Right lobe of liver (tissue), 6 donors: ENCODE measurements at places on chromosomes 12 and 14. TPM values are rescaled to one million over a fixed set of nuclear protein-coding genes. Genes with fewer than 3 reads are reported as not detected.

The PTPRQ gene
- total RNA-seq: 0.81 TPM

The MEG3 gene
- total RNA-seq: 20.8 TPM

The KRT3 gene
- not detected for total RNA-seq

The APOF gene
- 211 TPM for total RNA-seq

The SLC25A21 gene
- total RNA-seq: 0.37 TPM

The GZMB gene
- not detected for total RNA-seq

The AKAP5 gene
- total RNA-seq: 0.24 TPM

- no peak overlapping the region for H3K27ac ChIP-seq
- no peaks in the 10 kb centered on the region for H3K4me1 ChIP-seq
- no peak overlapping the region for H3K4me3 ChIP-seq
- no peak for DNase-seq
- H3K27me3 ChIP-seq: no peaks in the 10 kb centered on the region
- H3K36me3 ChIP-seq: peaks cover 20% of the 10 kb centered on the region
These were observed 17.4 kb downstream of the DDX54 start for GRCh38 chr12:113167868-113168267.

- no peaks in the 10 kb centered on the region for H3K4me1 ChIP-seq
- H3K27me3 ChIP-seq: no peaks in the 10 kb centered on the region
- no peak overlapping the region for H3K4me3 ChIP-seq
- H3K27ac ChIP-seq: no peak overlapping the region
- H3K36me3 ChIP-seq: no peaks in the 10 kb centered on the region
- DNase-seq: no peak
These were observed 116.1 kb downstream of the C12orf42 start for GRCh38 chr12:103379670-103380069.

DNA sequence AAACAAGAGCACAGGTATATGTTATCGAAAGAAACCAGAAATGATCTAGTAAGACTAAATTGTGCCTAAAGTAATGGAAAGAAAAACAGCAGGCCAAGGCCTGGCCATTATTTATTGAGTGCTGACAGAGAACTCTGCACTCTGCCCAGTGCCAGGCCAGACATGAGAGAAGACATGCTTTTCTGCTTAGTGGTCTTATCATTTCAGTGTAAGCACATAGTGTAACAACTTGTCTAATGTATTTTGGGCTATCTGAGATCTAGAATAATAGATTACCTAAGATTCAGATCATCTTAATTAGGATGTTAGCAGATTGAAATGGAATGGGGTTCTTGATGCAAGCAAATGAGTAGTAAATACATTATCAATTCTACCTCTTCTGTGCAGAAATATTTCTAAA is 278.3 kb downstream of the AKAP6 start:
- no peaks in the 10 kb centered on the region for H3K4me1 ChIP-seq
- H3K36me3 ChIP-seq: no peaks in the 10 kb centered on the region
- no peak overlapping the region for H3K4me3 ChIP-seq
- no peak overlapping the region for H3K27ac ChIP-seq
- no peaks in the 10 kb centered on the region for H3K27me3 ChIP-seq
- no peak for DNase-seq

GRCh38 chr12:44847888-44848702 is 28.0 kb downstream of the NELL2 start:
- H3K4me1 ChIP-seq: no peaks in the 10 kb centered on the region
- no peak for DNase-seq
- H3K4me3 ChIP-seq: no peak overlapping the region
- no peaks in the 10 kb centered on the region for H3K27me3 ChIP-seq
- no peak overlapping the region for H3K27ac ChIP-seq
- H3K36me3 ChIP-seq: no peaks in the 10 kb centered on the region

DNA sequence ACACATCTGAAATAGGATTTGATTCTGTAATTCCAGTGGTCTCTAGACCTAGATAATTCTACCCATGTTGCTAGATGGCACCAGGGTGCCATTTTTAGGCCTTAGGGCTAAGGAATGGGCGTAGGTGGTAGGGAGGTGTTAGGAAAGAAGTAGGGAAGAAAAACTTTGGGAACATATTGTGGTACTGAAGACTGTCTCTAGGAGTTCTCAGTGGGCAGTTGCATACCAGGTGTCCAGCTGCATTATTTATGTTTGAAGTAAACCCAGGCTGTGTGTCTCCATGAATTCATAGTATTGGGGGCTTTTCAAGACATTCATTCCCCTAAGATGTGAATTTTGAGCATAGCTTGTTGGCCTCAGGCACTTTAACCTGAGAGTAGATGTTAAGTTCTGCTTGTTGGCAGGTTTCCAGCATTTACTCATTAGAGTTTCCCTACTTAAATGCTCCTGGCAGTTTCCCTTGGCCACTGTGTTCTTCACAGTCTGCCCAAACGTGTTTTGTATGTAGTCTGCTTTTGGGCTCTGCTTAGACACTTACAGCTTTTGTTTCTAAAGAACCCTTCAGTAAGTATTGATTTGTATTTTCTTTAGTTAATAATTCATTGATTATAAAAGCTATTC is 31.5 kb upstream of the CCT2 start:
- no peak overlapping the region for H3K27ac ChIP-seq
- H3K4me1 ChIP-seq: no peaks in the 10 kb centered on the region
- H3K27me3 ChIP-seq: no peaks in the 10 kb centered on the region
- DNase-seq: no peak
- H3K36me3 ChIP-seq: no peaks in the 10 kb centered on the region

DNA sequence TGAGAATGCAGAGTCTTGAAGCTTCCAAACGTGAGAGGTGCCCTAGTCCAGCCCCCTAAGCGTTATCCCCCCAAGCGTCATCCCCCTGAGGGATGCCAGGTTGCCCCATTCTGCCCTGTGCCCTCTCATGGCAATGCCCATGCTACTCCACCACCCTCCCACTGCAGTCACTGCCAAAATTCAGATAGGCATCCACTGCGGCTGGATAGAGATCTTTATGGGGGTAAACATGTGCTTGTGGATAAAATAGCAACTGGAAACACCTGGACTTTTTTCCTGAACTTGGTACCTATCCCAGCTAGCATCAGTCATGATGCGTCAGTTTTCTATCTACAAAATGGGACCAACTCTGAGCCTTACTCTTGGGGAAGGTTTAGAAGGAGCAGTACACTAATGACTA is 92.7 kb upstream of the HOXC13 start:
- H3K4me3 ChIP-seq: no peak overlapping the region
- DNase-seq: no peak
- no peaks in the 10 kb centered on the region for H3K27me3 ChIP-seq
- H3K36me3 ChIP-seq: no peaks in the 10 kb centered on the region
- H3K27ac ChIP-seq: no peak overlapping the region

GRCh38 chr14:77097006-77097699 is 905 bp upstream of the CIPC start:
- H3K27ac ChIP-seq: peak overlapping the region; percentile 99
- H3K4me1 ChIP-seq: peaks cover 28% of the 10 kb centered on the region
- no peaks in the 10 kb centered on the region for H3K36me3 ChIP-seq
- DNase-seq: no peak

DNA sequence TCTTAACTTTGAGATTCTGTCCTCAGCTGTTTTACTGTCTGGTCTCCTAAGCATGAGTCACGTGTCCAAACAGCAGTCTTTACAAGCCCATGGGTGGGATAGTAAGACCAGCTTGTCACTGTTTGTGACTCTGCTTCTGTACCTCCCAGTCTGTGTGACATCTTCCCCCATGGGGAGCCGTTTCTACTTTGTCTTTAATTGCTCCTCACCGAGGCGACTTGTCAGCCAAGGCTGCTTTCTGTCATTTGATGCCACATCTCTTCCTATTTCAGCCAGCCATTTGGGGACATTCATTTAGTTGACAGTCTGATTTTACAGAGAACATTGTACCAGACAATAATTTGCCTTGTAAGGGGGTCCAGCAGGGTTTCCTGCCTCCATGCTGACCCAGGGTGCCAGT is 534.8 kb downstream of the NRXN3 start:
- H3K4me3 ChIP-seq: no peak overlapping the region
- no peaks in the 10 kb centered on the region for H3K4me1 ChIP-seq
- DNase-seq: no peak
- no peaks in the 10 kb centered on the region for H3K27me3 ChIP-seq
- H3K27ac ChIP-seq: no peak overlapping the region

DNA sequence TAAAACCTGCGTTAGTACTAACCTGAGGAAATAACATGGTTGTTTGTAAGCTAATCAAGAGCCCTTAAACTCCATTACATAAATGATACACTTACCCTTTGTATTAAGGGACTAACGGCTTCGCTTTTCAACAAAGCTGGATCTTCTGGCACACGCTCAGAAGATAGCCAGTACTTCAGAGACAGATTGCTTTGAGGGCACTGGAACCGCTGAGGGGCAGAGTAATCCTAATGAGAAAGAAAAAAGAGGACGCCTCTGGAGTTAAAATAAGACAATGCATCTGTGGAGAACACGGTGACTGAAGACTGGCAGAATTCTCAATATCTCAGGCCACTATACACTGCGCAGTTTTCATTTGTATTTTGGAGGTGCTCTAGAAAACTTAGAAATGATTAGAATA is 1.5 kb upstream of the KTN1 start:
- no peaks in the 10 kb centered on the region for H3K36me3 ChIP-seq
- no peak for DNase-seq
- H3K27me3 ChIP-seq: no peaks in the 10 kb centered on the region

DNA sequence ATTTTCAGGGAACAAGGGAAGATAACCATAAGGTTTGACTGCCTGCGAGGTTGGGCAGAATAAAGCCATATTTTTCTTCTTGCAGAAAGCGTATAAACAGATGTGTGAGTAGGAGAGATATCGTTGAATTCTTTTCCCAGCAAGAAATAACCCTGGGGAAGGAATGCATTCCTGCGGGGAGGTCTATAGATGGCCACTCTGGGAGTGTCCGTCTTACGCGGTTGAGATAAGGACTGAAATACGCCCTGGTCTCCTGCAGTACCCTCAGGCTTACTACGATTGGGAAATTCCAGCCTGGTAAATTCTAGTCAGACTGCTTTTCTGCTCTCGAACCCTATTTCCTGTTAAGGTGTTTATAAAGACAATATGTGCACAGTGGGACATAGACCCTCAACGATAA is 225.0 kb downstream of the LRIG3 start:
- no peaks in the 10 kb centered on the region for H3K36me3 ChIP-seq
- no peak overlapping the region for H3K4me3 ChIP-seq
- H3K4me1 ChIP-seq: no peaks in the 10 kb centered on the region
- no peak overlapping the region for H3K27ac ChIP-seq

- DNase-seq: no peak
- H3K27me3 ChIP-seq: no peaks in the 10 kb centered on the region
- H3K27ac ChIP-seq: no peak overlapping the region
- no peaks in the 10 kb centered on the region for H3K4me1 ChIP-seq
- H3K36me3 ChIP-seq: no peaks in the 10 kb centered on the region
- H3K4me3 ChIP-seq: no peak overlapping the region
These were observed 4.9 kb downstream of the B4GALNT3 start for GRCh38 chr12:464484-465267.

GRCh38 chr12:89684136-89684535 is 24.5 kb downstream of the ATP2B1 start:
- H3K4me3 ChIP-seq: no peak overlapping the region
- no peaks in the 10 kb centered on the region for H3K27me3 ChIP-seq
- no peaks in the 10 kb centered on the region for H3K4me1 ChIP-seq
- no peaks in the 10 kb centered on the region for H3K36me3 ChIP-seq
